ENCODE measurements at places on chromosomes 12 and 14. TPM values are rescaled to one million over a fixed set of nuclear protein-coding genes. Genes with fewer than 3 reads are reported as not detected.

- DNase-seq: no peak
Measured at GRCh38 chr12:70180130-70180529, 63.1 kb upstream of the CNOT2 start.

- DNase-seq: no peak
Measured at GRCh38 chr12:48728807-48729206, 12.3 kb upstream of the CCNT1 start.

The KLRK1 gene
- total RNA-seq: 0.19 TPM

DNA sequence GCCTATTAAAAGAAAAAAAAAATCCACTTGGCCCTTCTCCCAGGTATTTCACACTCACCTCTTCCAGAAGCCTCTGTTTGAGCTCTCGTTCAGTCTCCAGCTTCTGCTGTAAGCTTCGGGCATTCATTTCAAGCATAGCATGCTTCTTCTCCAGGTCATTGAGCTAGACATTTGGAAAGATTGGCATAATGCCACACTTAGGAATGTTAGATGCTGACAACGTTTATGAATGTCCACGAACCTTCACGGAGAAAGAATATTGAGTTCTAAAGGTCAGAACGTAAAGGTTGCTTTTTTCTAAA lies 60.5 kb downstream of the PRKAB1 start:
- no peak for DNase-seq

DNA sequence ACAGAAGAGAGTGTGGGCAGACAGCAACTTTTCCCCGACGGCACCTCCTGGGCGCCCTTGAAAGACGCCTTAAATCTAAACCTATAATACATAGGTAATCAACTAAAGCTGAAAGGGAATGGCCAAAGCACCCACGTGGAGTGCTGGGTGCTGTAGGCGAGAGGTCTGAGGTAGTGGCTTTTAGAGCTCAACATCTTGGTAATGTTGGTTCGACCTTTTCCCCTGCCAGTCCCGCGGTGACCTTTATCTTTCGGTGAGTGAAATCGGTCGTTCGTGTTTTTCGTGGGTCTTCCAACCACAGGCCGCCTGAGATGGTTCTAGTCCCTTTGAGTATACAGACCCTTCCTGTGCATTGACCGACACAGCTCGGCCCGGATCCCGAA lies 9.1 kb downstream of the OR6S1 start:
- no peak for DNase-seq

GRCh38 chr12:67750513-67751183 lies 102.1 kb downstream of the DYRK2 start:
- no peak for DNase-seq

The RNU4-1 gene
- total RNA-seq: 3,560 TPM

The KRT77 gene
- total RNA-seq: not detected

The GRIP1 gene
- total RNA-seq: 0.81 TPM

- no peak for DNase-seq
Measured at GRCh38 chr14:94164685-94165431, 9.3 kb upstream of the PPP4R4 start.

GRCh38 chr14:36451310-36452065 lies 68.5 kb downstream of the NKX2-1 start:
- no peak for DNase-seq

DNA sequence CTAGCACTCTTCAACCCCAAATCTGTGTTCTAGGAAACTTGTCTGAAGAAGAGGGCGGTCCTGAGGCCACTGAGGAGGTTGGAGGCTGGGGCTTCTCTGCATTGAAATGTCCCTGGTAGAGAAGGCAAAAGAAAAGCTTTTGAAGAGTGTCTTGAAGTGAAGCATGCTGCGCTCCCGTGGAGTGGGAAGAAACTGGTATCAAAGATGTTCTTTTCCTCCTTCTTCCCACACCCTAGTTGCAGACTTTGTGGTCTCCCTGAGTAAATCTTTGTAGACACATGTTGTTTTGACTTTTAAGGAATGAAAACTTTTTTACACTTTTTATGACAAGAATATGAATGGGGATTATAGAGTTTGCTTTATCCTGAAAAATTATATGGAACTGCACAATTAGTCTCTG lies 59.0 kb upstream of the ANP32D start:
- no peak for DNase-seq

GRCh38 chr12:46535907-46536306 lies 163.3 kb upstream of the SLC38A2 start:
- no peak for DNase-seq

DNA sequence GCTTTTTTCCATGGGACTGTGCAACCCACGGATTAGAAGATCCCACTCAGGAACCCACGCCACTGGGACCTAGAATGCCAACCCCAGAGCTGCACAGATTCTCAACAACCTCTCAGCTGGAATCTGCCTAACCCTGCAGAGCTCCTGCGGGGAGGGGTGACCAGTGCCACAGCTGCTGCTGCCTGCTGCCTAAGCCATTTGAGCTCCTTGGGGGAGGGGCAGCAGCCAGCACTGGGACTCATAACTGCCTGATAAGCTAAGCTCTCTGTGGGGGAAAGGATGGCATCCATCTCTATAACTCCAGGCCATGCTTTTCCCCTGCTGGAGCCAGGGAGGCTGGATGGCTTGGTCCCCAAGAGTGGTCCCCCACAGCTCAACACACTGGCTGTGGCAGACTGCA lies 182.8 kb downstream of the SLC5A8 start:
- DNase-seq: no peak

DNA sequence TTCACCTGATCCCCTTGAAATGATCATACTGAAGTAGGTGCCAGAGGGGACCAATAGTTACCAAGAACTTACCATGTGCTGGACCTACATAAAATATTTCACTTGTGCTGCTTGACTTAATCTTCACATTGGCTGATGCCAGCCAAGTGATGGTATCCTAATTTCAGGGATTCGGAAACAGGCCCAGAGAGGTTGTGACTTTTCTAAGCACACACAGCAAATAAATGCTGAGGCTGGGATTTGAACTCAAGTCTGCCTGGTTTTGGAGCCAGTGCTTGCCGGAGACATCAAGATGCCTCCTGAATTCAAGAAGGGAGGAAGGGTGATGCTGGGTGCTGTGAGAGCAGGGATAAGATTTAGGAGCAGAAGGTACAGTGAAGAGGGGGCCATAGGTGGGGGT lies 173.5 kb upstream of the LHX5 start:
- DNase-seq: no peak

DNA sequence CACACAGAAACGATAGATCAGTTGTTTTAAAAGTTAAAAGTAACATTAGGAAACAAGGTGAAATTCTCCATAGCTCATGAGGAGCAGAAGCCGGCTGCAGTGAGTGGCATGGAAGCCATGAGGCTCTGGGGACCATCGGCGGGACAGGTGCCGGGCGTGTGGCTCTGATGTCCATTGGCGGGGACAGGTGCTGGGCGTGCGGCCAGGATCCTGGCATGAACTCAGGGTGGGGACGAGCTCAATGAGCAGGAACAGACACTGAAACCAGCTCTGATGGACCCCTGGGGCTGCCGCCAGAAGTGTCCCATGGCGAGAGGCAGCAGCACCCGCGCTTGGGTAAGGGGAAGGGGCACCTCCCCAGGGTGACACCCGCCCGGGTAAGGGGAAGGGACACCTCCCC lies 75.1 kb downstream of the NOC4L start:
- DNase-seq: no peak

The USP44 gene
- total RNA-seq: 0.35 TPM

- no peak for DNase-seq
Measured at GRCh38 chr14:59333668-59334067, 131.5 kb downstream of the GPR135 start.

The STRAP gene
- 102 TPM for total RNA-seq

The WSCD2 gene
- total RNA-seq: 0.40 TPM

- DNase-seq: no peak
Measured at GRCh38 chr14:77313371-77313770, 7.3 kb downstream of the POMT2 start.

DNA sequence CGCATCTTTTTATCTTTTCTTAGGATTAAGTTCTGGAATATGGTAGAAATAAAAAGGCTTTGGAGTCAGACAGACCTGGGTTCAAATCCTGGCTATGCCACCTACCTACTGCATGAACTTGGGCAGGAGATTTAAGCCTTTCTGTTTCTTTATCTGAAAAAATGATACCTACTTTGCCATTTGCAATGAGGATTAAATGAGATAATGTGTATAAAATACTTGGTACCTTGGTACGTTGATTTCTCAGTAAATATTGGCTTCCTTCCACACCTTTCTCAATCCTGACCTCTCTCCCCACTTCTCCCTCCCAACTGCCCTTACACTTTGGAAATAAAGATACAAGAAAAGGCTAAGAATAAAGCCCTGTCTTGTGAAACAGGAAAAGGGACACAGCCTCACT lies 172.6 kb downstream of the PAX9 start:
- DNase-seq: no peak

DNA sequence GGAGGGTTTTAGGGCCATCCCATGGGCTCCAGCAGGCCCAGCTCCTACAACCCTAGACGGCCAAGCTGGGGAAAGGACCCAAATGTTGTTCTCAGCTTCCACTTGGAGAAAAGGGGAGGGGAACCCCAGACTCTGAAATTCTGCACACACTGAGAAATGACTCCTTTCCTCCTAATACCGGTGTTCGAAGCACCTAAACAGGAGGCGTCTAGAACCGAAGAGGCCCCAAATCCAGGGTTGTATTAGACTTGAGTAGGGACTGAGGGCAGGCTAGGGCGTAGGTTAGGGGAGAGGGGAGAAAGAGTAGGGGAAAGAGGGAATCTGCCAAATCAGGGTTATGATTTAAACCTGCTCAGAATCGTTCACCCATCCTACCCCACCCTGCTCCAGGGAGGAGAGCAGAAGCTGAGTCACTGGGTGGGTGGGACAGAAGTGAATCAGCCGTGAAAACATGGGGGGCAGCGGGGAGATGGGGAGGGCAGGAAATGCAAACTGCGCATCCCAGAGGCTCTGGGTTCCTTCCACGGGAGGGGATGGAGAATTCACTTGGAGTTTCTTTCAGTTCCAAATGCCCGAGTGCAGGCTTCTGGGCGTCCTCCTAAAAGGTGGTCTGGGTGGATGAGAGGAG lies 1.0 kb downstream of the IGFBP6 start:
- peak; percentile 80 for DNase-seq

GRCh38 chr12:6604259-6605029 lies 2.7 kb downstream of the CHD4 start:
- DNase-seq: no peak

- no peak for DNase-seq
Measured at GRCh38 chr12:64293654-64294364, 71.7 kb upstream of the KICS2 start.

The CLEC6A gene
- total RNA-seq: not detected

DNA sequence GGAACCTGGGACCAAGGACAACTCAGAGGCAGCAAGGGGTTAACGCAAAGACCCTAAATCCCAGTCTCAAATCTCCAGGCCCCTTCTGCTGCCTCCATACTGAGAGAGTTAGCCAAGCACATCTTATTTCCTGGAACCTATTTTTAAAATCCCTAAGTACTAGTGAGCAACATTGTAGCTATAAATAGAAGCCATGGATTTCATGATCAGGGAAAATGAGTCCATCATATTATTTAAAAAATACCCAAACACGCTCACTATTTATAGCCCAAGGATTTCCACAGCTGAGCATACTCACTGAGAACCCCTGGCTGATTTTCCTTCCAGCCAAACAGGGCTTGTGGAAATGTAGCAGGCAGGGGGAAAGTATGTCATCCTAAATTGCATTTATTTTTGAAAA lies 19.4 kb upstream of the TUNAR start:
- DNase-seq: no peak

DNA sequence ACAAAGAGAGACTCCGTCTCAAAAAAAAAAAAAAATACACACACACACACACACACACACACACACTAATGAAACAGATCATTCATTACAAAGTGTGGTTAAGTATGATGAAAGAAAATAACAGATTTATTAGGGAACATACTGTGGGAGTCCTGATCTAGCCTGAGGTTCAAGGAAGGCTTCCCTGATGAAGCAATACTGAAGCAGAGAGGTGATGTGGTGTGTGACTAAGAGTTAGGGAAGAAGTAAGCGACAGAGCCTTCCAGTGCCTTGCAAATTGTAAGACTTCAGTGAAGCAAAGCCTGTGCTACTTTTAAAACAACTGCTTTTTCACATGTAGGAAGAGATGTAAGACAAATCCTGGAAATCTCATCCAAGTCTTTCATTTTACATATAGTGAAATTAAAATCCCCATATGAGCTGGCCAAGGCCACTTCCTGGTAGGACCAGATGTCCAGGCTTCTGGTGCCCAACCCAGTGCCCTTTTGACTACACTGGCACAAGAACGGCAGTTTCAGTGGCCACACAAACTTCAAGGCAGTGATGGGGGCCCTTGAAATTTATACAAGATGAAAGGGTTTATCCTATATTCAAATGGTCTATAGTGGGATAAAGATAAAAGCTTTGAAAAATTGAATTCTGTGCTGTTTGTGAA lies 86.2 kb downstream of the STON2 start:
- DNase-seq: no peak

- no peak for DNase-seq
Measured at GRCh38 chr14:55450987-55451386, 10.6 kb upstream of the TBPL2 start.

GRCh38 chr12:18951218-18951617 lies 178.3 kb upstream of the PLEKHA5 start:
- no peak for DNase-seq

DNA sequence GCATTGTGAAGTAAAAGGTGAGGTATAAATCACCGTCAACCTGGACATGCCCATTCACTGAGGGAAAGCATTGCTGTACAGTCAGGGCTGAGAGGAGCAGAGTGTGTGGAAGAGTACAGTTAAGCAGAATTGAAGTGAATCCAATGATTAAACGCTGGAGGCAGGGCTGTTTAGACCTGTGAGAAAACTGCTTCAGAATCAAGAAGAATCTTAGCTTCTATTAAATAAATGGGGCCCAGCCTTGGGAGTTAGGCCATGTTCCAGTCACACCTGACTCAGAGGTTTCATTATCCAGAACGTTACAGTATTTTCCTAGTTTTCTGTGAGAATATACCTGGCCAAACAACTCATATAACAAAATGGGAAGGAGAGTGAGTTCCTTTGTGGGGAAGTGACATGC lies 86.9 kb downstream of the ATP23 start:
- DNase-seq: no peak

DNA sequence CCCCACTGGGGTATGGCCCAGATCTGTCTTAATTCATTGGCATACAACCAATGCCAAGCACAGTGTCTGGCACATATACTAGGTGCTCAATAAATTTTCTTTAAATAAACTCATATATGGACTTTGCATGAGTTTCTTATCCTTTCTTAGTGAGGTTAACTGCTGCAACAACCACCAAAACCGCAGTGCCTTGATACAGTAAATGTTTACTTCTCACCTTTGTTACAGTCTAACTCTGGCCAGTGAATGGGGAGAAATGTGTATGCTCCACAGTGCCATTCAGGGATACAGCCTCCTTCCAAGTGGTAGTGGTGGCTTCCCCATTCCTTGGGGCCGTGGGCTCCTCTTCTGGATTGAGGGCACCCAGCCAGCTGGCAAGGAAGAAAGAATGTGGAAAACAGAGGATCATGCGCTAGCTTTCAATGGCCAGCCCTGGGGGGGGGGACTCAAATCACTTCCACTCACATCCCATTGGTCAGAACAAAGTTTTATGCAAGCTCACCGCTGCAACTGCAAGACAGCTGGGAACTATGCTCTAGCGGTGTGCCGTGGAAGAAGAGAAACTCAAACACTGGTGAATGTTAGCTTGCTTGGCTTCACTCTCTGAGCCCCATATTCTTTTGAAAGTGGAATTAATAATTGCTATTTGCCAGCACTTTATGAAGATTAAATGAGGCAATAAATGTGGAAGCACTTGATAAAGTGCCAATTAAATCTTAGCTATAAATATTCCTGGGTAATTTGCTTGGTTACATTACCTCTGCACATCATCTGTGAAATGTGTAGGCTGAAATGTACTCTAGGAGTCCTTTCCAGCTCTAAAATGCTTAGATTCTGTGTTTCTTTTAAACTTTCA lies 51.0 kb upstream of the SOCS2 start:
- DNase-seq: no peak

The CCNT1 gene
- total RNA-seq: 23.5 TPM

GRCh38 chr12:103020839-103021238 lies 63.4 kb downstream of the ASCL1 start:
- DNase-seq: no peak
